Stomach (tissue), 19 donors: ENCODE measurements at places on chromosomes 12 and 14. TPM values are rescaled to one million over a fixed set of nuclear protein-coding genes. Genes with fewer than 3 reads are reported as not detected.

GRCh38 chr14:72947366-72948160 lies 21.3 kb downstream of the DCAF4 start:
- DNase-seq: no peak

- DNase-seq: no peak
Measured at GRCh38 chr12:54164387-54165145, 24.2 kb downstream of the SMUG1 start.

- DNase-seq: no peak
Measured at GRCh38 chr12:120175537-120175936, 19.0 kb downstream of the GCN1 start.

DNA sequence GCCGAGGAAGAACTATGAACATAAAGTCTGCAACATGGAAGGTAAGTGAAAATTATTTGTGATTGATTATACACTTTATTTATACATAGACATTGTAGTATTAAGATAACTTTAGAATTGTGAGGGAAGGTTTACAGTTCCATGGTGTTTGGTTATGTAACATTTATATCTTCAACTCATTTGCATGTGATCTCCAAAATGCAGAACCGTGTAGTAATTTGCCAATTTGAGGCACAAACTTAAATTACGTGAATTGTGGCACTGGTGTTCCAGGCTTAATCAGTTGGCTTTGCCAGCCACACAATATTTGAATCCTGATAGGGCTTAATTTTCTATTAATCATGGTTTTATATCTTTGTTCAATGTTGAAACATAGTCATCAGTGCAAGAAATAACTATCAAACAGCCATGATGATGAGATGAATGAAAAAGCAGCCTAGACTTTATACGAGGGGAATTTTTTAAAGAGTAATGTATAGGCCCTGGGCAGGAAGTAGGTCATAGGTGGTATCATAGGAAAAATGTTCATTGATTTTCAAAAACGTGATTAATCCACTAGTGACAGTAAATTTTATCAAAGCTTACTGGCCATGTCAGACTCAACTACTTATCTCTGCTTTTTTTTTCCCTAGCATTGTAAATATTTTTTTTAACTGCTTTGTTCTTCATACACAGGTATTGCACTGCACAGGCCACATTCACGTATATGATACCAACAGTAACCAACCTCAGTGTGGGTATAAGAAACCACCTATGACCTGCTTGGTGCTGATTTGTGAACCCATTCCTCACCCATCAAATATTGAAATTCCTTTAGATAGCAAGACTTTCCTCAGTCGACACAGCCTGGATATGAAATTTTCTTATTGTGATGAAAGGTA lies 31.7 kb downstream of the HIF1A start:
- no peak for DNase-seq

DNA sequence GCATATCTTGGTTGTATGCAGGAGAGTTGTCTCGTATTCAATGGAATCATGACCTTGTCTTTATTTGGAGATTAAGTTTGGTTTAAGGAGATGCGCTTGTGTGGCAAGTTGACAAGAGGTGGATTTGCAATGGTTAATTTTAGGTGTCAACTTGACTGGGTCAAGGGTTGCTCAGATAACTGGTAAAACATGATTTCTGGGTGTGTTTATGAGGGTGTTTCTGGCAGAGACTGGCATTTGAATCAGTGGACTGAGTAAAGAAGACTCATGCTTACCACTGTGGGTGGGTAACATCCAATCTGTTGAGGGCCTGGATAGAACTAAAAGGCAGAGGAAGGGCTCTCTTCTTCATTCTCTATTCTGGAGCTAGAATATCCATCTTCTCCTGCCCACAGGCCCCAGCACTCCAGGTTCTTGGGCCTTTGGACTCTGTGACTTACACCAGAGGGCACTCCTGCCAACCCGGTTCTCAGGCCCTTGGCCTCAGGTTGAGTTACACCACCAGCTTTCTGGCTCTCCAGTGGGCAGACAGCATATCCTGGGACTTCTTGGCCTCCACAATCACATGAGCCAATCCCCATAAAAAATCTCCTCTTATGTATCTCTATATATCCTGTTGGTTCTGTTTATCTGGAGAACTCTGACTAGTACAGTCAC lies 141.5 kb upstream of the ARID2 start:
- DNase-seq: peak; percentile 35

GRCh38 chr14:68798621-68799020 lies 5.8 kb upstream of the ZFP36L1 start:
- no peak for DNase-seq

DNA sequence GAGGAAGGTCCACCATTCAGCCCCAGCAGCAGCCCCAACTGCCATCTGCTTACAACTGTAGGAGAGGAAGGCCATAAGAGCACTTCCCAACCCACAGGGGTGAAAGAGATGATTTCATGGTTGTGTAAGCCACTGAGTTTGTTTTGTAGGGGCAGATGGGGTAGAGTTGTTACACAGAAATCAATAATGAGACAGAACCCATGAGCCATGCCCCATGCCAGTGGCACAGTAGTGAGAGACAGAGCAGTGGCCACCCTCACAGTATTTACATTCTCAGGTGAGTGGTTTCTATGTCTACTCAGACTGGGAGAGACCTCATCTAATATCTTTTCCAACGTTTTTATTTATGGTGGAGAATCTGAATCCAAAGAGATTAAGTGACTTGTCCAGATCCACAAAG lies 68.6 kb downstream of the NUAK1 start:
- DNase-seq: no peak

The FAR2 gene
- 2.3 TPM for total RNA-seq

The RNASE8 gene
- total RNA-seq: not detected

The PRICKLE1 gene
- total RNA-seq: 10.3 TPM

The PLEKHG7 gene
- total RNA-seq: 0.92 TPM
